NCI-H524 (cell line): ENCODE measurements at places on chromosomes 12 and 14.
A peak's percentile ranks its signal among the peaks of the same experiment; 100 is the strongest.

GRCh38 chr14:92841930-92842329 is 47.8 kb downstream of the GOLGA5 start:
- DNase-seq: no peak

GRCh38 chr12:103969391-103969790 is 3.7 kb downstream of the TDG start:
- DNase-seq: no peak

DNA sequence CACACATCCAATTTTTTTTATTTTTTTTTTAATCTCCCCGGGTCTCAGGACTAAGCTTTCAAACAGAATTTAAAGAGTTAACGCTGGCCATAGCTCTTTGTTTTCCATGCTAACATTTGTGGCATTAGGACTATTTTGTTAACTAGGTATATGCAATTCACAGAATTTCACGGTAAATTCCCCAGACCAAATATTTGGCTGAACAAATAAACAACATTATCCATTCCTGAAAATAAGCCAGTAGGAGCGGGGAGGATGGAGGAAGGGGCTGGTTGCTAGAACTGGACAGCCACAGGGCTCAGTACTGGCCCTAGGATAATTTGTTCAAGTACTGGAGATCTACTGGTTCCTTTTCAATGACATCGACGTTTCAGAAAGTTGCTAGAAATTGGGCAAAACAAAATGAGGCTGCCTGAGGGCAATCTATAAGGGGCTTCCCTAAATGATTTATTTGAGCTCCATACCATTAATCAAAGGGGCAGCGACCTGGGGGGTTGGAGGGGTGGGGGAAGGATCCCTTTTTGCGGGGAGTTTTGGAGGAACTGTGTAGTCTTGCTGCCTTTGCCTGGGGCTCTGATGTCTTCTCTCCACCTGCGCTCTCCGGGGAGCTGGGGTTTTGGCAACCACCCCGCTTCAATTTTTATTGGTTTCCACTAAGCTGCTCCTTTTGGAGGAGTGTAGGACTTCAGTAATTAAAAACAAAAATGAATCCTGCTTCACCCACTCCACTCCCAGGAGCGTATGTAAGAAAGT is 9.0 kb downstream of the BMP4 start:
- no peak for DNase-seq

DNA sequence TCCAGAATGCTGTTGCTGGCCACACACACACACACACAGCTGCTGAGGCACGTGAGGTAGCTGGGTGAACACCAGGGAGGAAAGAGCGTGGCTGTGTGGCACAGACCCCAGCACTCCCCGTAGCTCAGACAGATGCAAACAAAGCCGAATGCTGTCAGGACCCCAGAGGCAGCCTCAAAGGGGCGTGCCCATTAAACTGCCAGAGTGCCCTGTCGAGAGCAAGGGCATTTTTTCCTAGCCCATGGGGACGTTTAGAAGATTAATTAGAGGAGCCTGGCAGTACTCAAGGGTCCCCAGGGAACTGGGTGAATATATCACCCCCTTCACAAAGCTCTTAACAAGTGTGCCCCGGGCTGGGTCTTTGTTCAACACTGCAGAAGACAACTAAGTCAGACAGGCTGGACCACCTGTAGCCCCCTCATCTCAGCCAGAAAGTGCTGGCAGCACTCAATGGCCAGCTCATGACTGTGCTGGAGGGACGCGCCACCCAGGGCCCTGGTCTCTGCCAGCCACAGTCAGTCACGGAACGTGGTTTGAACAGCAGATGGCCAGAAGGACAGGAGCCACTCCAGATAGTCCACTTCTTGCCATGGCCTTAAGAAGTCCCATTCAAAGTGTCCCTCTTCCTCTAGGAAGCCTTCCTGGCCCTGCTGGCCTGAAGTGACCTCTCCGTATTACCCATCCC is 37.5 kb downstream of the TTC7B start:
- peak; percentile 73 for DNase-seq

- no peak for DNase-seq
Measured at GRCh38 chr14:99077076-99077843, 194.7 kb downstream of the BCL11B start.

- DNase-seq: no peak
Measured at GRCh38 chr14:89359477-89360222, 57.4 kb downstream of the FOXN3 start.

GRCh38 chr12:120847392-120847791 is 56.8 kb downstream of the SPPL3 start:
- no peak for DNase-seq

- no peak for DNase-seq
Measured at GRCh38 chr12:24083838-24084237, 134.4 kb upstream of the SOX5 start.

DNA sequence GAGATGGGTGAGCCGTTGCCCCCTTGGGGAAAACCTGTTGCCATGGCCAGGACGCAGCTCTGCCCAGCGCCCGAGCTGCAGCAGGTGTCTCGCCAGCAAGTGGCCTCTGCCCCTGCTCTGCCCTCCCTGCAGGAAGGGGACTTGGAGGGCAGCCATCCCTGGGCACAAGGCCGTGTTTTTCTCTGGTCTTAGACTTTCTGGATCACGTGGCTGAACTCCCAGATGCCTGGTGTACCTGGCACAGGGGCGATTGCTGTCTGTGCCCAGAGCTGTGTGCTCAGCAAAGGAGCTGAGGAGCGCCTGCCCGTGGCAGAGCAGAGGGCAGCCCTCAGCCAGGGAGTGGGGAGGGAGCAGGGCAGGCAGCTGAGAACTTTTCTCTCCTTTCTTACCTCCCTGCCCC is 38.0 kb downstream of the TMEM63C start:
- no peak for DNase-seq

GRCh38 chr12:87332987-87333726 is 696.0 kb downstream of the C12orf50 start:
- peak; percentile 34 for DNase-seq

- DNase-seq: no peak
Measured at GRCh38 chr12:88299567-88300101, 157.5 kb downstream of the TMTC3 start.

DNA sequence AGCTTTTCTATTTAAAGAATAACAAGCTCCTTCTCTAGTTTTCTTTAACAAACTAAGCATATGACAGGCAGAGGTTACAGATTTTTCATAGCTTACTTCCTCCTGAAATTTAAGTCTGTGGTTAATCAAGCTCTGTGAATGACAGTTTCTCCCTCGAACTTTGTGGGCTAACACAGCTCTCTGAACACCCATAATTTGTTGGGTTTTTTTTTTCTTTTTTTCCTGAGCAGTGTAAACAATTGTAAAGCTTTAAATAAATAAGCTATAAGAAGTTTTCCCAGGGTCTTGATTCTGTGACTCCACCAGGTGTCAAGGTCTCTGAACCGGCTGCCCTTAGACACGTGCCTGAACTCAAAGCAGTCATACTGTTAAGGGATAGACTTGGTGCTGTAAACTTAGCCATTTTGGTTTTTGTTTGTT is 128.1 kb upstream of the AMIGO2 start:
- no peak for DNase-seq

- DNase-seq: no peak
Measured at GRCh38 chr12:98911396-98911795, 266.3 kb downstream of the APAF1 start.

DNA sequence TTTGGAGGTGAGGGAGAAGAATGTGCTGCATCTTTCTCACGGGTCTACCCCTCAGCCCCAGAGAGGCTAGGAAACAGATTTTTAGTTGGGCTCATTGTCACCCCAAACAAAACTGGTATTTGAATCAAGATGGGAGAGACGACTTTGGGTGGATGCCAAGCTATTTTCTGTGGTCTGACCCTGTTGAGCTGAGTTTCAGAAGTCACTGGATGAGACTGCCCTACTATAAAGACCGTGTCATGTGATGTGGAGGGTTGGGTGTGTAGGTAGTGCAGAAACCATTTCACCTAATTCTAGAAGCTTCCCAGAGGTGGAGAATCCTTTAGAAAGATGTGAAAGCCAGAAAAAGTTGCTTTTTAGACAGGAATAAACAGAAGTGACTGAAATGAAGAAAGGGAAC is 60.2 kb downstream of the IFT43 start:
- no peak for DNase-seq

DNA sequence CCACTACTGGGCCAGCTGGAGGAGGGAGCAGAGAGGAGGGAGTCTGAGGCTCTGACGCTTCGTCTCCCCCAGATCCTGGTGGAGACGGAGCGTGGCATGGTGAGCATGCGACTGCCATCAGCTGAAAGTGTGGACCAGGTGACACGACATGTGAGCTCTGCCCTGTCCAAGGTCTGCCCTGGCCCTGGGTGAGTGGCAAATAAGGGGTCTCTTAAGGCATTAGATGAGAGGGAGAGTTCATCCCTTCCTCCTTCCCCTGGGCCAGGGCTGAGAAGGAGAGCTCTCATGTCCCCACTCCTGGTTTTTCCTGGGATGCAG is 2.5 kb downstream of the CARMIL3 start:
- no peak for DNase-seq

GRCh38 chr12:99529966-99530365 is 117.6 kb upstream of the GARIN6 start:
- DNase-seq: no peak

DNA sequence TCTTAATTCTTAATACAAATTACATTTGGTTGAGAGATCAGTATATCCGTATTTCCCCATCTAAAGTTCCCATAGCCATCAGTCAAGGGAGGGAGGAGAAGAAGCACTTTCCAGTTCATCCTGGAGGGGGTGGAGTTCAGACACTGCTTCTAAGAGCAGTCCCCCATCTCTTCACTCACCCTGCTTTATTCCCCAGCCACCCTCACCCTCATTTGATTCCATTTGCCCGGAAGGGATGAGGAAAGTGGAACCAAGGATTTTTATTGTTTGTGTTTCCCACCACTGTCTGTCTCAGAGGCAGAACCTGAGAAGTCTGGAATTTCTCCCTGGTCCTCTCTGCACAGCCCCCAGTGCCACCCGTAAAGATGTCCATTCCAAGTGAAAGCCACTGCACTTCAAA is 134.2 kb upstream of the HIF1A start:
- no peak for DNase-seq
